Stimulated activated CD4-positive, alpha-beta T cell treated with anti-CD3 and anti-CD28 coated beads, Interleukin-4, amount 100 ng/mL, for 4 hours (primary cell): ENCODE measurements at places on chromosomes 11 and 22.

GRCh38 chr11:19539861-19540260 lies 172.8 kb upstream of the NAV2 start:
- DNase-seq = no peak

DNA sequence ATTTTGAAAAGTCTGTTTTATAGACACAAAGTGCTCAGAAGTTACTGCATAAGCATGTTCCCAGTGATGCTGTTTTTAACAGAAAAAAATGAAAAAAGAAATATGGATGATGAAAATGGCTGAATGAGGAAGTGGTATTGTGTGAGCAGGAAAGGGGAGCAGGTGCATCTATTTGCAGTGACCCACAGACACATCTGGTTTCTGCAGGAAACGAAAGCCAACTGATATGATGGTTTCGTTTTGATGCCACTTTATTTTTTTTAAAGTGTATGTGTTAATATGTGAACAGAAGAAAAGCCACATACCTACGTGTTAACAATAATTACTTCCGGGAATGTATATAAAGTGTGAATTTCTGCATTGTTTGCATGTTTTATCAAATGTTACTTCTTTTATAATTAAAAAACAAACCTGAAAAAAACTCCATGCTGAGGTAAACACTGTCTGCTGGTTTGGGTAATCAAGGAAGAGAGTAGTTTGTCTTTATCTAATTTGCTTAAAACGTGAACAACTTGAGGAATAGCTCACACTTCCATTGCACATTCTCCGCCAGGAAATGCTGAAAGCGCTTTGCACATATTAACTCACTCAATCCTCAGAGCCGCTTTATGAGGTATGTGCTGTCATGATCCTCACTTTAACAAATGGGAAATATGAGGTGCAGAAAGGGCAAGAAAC lies 1335.9 kb downstream of the TBC1D22A start:
- DNase-seq = no peak

DNA sequence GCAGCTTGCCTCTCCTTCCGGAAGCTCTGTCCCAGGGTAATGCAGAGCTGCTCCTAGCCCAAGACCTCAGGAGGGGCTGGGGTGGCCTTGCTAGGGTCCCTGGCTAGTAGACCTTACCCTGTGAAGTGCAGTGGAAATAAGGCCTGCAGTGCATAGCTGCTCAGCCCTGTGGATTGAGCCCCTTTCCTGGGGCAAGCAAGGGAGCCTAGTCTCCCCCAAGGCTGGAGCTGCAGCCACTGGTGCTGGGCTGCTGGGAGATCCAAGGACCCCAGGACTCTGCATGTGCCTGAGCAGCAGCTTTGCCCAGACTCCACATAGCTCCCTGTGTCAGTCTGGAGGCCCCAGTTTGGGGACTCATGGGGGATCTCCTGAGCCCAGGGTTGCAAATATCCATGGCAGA lies 57.9 kb downstream of the FANCF start:
- DNase-seq = no peak

DNA sequence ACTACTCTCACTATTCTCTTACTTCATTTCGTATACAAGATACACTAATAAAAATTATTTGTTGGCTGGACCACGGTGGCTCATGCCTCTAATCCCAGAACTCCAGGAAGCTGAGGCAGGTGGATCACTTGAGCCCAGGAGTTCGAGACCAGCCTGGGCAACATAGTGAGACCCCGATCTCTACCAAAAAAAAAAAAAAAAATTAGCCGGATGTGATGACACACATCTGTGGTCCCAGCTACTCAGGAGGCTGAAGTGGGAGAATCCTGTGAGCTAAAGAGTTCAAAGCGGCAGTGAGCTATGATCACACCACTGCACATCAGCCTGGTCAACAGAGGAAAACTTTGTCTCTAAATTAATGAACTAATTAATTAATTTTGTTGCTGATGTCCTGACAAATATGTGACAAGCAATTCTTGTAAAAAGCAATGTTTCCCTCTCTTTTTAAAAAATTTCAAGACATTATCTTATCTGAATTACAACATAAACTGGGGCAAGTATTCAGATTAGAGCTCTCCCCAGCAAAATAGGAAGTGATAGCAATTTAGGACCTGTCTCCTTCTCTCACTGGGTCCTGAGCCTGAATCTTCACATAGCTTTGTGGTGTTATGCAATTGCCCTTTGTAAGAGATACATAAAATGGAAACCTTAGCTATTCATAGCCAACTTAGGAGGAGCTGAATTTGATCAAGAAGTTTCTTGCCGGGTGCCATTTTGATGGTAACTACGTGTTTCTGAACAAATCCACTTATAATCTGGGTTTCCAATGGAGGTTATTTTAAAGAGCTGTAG lies 17.6 kb upstream of the TMA7B start:
- no peak for DNase-seq

GRCh38 chr11:65429068-65429681 lies 6.6 kb downstream of the NEAT1 start:
- DNase-seq = no peak

GRCh38 chr22:48805516-48805915 lies 1022.2 kb downstream of the BRD1 start:
- no peak for DNase-seq

DNA sequence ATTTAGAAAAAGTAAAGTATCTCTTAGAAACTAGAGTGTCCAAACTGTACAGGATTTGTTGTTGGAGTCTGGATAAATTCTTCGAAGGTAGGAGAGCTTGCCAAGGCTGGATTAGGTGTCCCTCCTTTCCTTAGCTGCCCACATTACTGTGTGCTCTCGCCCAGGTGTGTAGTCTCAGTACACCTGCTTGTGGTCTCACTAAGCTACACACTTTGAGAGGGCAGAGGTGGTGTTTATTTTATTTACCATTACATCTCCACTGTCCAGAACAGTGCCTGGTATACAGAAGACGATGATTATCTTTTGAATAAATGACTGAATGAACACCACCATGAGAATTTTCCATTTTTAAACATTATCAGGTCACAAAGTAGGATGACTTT lies 36.5 kb downstream of the VSIG10L2 start:
- no peak for DNase-seq

DNA sequence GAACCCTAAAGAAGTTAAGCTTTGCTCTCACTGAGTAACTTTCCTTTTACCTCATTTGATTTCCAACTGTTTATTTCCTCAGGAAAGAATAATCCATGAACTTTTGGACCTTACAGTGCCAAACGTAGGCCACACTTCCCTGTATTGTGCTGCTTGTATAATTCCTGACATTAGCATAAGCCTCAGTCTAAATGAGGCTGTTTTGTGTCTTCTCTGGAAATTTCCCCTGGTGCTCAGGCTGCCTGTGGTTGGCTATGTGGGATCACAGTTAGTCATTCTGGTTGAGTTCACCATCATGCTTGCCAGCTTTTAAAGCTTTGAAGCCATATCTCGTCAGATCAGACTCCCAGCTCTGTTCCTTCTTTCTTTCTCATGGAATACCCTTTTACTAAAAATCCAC lies 107.0 kb downstream of the FAM76B start:
- DNase-seq = peak; percentile 34

DNA sequence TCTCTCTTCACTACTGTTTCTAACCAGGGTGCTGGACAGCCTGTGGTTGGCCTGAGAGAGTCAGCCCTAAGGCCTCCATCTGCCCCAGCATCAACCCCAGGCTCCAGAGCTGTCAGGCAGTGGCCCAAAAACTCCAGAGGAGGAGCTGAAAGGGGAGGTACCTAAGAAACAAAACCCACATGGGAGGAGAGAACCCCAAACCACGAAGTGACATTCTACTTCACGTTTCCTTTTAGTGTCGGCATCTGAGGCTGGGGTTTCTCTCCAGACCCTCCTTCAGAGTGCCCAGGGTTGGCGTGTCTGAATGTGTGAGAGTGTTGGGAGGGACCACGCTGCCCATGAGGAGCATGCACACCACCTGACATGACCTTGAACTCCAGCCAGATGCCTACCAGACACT lies 69.8 kb upstream of the NNMT start:
- no peak for DNase-seq

GRCh38 chr11:124737638-124738305 lies 2.0 kb upstream of the NRGN start:
- DNase-seq = no peak

DNA sequence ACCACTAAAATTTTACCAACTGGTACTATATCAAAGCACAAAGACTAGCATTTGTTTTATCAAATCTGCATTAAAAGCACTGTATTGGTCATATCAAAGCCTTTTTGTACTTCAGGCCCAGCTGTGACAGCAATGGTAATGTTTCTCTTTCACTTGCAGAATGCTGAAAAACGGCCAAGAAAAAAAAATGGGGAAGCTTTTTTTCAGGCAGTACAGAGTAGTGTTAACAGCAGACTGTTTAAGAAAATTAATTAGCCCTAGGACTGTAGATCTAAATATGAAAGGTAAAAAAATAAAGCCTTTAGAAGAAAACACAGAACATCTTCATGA lies 33.3 kb downstream of the DENND5A start:
- DNase-seq = no peak
